ENCODE measurements at places on chromosomes 13 and 19.

DNA sequence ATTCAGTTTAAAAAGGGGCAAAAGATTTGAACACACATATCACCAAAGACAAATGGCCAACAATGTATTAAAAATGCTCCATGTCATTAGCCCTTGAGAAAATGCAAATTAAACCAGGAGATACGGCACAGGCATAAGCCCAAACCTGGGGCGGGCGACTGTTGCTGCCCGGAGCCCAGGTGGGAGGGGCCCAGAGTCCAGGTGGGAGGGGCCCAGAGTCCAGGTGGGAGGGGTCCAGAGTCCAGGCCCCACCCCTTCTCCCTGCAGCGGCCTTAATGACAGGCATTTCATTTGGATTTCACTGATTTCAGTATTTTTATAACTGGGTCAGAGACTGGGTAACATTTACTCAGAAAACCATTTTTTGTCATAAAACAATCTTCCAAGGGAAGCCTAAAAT, 78.2 kb downstream of the RASA3 start:
- no peak for DNase-seq

DNA sequence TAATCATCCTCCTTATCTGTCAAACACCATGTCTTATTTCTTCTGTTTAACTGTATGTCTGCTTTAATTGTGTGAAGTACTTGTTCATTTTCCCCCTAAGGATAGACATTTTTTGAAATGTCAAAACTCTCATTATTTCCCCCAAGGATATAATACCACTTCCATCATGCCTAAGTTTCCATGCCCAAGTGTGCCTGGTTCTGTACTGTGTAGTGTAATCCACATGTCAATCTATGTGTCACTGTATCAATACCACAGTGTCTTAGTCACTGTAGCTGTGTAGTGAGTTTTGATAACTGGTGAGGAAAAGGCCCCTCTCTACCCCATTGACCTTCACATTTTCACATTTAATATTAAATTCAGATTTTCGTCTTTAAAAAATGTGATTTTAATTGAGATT, 1265.5 kb downstream of the PCDH9 start:
- no peak for DNase-seq

DNA sequence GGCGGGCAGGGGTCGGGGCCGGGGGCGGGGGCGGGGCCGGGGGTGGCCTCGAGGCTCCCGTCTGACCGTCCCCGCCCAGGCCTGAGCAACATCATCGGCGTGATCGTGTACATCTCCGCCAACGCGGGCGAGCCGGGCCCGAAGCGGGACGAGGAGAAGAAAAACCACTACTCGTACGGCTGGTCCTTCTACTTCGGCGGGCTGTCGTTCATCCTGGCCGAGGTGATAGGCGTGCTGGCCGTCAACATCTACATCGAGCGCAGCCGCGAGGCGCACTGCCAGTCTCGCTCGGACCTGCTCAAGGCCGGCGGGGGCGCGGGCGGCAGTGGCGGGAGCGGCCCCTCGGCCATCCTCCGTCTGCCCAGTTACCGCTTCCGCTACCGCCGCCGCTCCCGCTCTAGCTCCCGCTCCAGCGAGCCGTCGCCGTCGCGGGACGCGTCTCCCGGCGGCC, 9.4 kb upstream of the CACNG6 start:
- DNase-seq, result peak; percentile 65

DNA sequence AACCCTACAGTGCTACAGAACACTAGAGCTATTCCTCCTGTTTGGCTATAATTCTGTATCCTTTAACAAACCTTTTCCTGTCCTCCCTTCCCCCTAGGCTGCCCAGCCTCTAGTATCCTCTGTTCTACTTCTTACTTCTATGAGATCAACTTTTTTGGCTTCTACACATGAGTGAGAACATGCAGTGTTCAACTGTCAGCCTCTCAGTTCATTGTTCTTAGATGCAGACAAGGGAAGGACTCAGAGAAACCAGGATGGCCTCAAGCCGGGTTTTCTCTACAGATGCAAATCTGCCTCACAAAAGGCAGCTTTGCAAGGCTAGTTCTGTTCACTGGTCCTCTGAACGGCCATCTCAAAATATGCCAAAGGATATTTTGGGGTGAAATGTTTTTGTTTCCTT, 18.4 kb downstream of the AMER2 start:
- peak; percentile 55 for DNase-seq

- DNase-seq, result no peak
Measured at GRCh38 chr13:48443442-48444208, 30.7 kb upstream of the LPAR6 start.

DNA sequence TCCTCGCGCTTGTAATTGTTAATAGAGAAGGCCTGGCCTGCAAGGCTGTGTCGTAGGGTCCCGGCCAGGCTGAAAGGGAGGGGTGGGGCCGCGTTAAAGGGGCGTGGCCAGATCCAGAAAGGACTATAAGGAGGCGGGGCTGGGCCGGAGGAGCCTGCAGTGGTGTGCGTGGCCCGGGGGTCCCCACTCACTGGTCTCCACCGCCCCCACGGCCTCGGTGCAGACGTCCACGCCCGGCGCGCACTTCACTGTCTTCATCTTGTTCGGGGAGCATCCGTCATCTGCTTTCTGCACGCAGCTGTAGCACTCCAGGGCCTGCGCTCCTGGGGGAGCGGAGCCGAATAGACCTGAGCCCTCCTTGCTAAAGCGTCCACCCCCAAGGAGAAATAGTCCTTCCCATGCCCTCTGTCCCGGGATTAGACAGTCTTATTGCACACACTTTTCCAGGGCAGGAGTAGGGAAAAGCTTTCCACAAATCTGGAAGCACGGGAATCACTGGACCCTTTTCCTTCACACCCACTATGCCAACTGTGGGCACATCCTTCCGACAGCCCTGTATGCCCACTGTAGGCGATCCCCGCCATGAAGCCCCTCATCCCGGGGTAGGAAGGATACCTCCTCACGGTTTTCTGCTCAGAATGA, 1.2 kb downstream of the LYPD3 start:
- DNase-seq, result peak; percentile 84

DNA sequence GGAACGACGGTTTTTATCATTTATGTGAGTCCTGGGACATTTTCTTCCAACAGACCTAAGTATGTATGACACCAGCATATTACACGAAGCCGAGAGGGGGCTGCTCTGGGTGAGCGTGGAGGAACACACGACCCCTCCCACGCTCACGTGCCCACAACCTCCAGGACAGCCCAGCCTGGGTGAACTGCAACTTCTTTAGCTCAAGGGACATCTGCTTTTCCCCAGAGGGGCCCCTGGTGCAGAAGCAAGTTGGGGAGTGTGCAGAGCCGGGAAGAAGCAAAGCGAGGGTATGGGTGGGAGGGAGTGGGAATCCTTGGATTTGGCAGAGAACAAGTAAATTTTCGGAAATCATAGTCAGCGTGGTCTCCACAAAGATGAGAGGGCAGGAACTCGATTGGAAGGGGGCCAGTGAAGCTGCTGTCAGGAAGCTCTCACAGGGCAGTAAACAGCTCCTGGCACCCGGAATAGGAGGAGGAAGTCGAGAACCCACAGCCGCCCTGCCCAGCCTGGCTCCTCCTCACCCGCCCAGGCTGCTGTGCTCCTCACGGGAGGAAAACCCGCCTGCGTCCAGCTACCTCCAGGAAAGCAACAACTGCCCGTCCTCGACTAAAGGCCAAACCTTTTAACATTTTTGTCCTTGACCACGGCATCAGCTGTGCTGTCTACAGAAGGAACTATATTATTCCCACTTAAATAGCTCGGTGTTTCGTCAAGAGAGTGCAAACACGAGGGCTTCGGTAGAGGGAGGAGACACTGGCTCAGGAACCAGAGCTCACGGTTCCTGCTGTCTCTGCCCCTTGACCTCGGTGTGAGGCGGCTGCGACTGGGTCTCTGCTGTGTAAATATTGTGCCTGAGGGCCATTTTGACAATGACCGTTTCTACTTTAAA, 17.2 kb upstream of the CFAP97D2 start:
- DNase-seq, result no peak

DNA sequence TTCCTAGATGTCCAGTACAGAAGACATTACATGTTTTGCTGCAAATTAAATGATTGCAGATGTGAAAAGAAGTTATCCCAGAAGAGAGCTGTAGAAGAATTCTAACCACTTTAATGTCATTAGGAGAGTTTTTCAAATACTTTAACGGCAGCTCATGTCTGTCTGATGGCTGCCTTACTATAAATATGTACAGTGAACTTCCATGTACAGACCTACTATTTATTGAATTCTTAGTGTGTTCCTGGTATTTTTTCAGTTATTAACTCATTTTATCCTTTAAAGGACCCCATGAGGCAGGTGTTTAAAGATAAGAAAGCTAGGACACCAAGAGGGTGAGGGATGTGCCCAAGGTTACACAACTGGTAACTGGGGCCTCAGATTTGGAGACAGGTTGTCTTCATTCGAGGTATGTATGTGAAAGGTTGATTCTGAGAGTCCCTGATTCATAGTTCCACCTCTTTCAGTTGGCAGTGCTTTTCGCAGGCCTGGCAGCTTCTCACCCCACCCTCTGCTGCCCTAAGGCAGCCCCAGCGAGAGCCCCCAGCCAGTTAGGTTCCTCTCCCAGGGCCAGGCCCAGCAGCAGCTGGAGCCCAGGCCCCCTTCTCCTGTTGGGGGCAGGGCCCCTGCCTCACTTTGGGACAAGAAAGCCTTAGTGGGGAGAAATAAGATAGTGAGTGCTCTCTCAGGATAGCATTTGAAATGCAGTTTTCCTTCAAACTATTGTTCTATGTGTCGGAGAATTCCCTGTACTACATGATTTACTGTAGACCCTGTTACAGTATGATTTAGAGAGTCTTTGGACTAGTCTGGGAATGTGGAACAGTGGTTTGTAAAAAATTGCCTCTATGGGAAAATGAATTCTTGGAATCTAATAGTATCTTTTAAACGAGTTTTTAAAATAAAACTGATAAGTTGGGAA, 67.7 kb upstream of the TEX29 start:
- no peak for DNase-seq

- no peak for DNase-seq
Measured at GRCh38 chr19:14428882-14429416, 4.2 kb upstream of the PKN1 start.

DNA sequence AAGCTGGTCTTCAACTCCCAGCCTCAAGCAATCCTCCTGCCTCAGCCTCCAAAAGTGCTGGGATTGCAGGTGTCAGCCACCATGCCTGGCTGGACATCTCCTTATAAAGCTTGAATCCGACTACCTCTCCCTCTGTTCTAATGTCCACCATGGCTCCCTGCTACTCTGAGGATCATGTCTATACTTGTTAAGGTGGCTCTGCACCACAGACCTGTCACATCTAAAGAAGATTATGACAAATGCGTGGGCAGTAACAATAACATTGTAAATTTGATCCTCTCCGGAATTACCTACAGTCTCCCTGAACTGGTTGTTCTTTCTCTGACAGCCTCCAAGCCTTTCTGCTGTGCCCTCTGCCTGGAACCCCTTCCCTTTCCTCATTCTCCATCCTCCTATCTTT, 1.8 kb downstream of the NXNL1 start:
- no peak for DNase-seq

- no peak for DNase-seq
Measured at GRCh38 chr13:49303533-49304252, 56.0 kb downstream of the CDADC1 start.

DNA sequence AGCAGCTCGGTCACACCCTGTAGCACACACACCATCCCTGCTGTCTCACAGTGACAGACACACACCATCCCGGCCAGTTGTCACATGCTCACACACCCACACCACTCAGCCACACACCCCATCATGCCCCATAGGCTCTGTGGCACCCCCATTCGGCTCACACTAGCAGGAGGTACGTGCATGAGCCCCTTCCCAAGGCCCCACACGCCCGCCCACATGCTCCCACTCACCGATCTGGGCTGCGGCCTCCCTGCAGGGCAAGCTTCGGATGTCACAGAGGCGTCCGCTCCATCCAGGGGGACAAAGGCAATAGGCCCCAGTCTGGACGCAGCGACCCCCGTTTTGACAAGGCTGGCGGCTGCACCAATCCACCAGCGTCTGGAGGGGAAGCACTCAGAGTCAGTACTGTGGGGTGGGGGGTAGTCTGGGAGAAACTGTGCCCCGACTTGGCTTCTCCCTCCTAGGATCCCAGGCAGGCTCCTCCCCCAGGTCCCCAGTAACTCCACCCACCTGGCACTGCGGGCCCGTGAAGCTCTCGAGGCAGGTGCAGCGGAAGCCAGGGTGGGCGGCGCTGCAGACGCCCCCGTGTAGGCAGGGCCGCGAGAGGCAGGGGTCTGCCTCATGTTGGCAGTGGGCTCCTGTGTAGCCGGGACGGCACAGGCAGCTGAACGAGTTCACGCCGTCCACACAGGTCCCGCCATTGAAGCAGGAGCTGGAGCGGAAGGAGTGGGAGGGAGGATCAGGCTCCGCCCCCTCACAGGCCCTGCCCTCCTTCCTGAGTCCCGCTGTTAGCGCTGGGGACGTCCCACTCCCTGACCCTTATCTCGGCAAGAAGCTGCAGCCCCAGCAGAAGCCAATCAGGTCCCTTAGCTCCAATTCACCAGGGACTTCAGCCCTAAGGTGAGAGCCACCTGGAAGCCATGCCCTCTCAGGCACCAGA, 20.1 kb downstream of the NOTCH3 start:
- DNase-seq, result peak; percentile 47

DNA sequence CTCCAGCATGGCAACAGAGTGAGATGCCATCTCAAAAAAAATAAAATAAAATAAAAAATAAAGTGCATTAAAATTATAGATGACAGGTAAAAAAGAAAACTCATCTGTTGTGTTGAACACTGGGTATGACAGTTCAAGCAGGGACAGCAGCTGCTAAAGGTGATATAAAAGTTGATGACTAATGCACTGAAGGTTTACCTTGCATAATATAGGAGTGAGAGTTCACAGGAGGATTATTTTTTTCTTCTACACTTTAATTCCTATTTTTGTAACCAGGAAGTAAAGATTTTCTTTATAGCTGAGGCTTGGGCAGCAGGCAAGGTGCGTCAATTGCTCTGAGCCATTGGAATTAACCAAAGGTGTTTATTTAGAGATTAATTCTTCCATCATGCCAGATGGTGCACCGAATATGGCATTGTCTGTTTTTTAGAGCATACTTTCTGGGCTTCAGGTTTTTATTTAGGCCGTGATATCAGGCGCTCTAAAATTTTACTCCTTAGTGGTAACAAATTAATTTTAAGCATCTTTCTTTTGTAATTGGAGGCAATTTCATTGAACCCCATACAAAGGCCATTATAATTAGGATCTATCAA, 337.0 kb upstream of the SLC10A2 start:
- no peak for DNase-seq

DNA sequence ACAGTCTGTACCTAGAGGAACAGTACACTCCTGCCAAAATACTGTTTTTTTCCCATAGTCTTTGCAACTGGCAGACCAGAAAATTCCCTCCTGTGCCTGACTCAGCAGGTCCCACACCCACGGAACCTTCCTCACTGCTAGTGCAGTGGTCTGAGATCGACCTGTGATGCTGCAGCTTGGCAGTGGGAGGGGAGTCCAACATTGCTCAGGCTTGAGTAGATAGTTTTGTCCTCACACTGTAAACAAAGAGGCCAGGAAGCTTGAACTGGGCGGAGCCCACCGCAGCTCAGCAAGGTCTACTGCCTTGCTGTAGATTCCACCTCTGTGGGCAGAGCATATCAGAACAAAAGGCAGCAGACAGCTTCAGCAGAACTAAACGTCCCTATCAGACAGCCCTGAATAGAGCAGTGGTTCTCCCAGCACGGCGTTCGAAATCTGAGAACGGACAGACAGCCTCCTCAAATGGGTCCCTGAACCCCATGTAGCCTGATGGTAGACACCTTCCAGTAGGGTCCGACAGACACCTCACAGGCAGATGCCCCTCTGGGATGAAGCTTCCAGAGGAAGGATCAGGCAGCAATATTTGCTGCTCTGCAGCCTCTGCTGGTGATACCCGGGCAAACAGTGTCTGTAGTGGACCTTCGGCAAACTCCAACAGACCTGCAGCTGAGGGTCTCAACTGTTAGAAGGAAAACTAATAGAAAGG, 92.7 kb downstream of the SUCLA2 start:
- DNase-seq, result no peak

Data from neural progenitor cell (in vitro differentiated cells).